Caco-2 (cell line): ENCODE measurements at places on chromosomes 1 and 21.

DNA sequence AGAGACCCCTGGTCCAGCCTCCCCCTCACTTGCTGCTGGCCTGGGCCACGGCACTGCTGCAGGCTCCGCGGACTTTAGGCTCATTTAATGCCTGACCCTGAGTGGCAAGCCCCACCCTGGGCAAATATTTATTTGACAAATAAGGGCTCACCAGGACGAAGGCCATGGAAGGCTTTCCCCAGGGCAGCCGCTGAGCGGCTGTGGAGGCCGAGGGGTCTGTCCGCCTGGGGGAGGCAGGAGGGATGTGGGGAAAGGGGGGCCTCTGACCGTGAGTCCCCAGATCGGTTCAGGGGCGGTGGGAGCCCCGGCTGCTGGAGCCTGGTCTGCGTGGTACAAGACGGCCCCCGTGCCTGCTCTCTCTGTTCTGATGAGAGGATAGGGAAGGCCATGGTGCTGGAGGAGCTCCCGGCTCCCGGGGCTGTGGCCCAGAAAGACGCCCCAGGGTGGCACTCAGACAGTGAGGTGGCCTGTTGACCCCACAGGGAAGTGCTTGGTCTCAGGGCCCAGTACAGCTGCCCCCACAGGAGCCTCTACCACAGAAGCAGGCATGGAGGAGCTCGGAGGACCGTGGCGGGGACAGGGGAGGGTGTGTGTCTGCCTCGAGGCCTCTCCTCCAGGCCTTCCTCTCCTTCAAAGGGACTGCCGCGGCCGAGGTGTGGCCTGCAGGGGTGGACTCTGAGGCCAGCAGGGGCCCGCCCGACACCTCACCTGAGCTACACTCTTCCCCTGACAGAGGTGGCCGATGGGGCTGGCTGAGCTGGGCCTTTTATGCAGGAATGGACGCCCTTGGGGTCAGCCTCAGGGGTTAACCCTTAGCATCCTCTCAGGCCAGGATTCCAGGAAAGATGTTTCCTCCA lies 9.1 kb upstream of the C1orf159 start:
- DNase-seq, result peak; percentile 87

- no peak for DNase-seq
These were observed 218.5 kb downstream of the SDCCAG8 start for GRCh38 chr1:243474136-243474881.

GRCh38 chr1:177278626-177279390 lies 108.0 kb downstream of the BRINP2 start:
- DNase-seq, result no peak

DNA sequence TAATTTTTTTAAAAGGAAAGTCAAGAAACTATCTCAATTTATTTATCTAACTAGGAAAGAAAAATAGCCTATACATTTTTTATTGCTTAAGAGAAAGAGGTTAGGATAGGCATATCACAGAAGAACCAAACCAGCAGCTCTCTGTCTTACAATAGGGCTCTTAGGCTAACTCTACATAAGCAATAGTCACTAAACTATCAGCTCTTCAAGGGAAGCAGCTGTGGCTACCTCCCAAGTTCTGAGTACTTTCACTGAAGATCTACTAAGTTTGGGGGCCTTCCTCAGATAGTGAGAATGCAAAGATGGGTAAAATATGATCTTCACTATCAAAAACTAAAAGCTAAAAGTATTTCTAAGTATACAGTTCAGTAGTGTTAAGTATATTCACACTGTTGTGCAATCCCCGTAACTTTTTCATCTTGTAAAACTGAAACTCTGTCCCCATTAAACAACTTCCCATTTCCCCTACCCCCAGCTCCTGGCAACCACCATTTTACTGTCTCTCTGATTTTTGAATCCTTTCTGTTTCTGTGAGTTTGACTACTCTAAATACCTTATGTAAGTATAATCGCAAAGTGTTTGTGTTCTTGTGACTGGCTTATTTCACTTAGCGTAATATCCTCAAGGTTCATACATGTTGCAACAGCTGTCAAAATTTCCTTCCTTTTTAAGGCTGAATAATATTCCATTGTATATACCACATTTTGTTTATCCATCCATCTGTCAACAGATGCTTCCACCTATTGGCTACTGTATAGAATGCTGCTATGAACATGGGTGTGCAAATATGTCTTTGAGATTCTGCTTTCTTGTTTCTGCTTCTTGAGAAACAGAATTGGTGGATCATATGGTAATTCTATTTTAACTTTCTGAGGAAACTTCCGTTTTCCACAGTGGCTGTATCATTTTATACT lies 73.3 kb downstream of the ACBD6 start:
- no peak for DNase-seq

- no peak for DNase-seq
These were observed 76.9 kb downstream of the LEPR start for GRCh38 chr1:65497256-65497830.

GRCh38 chr1:116492358-116492811 lies 78.4 kb downstream of the CD58 start:
- no peak for DNase-seq

DNA sequence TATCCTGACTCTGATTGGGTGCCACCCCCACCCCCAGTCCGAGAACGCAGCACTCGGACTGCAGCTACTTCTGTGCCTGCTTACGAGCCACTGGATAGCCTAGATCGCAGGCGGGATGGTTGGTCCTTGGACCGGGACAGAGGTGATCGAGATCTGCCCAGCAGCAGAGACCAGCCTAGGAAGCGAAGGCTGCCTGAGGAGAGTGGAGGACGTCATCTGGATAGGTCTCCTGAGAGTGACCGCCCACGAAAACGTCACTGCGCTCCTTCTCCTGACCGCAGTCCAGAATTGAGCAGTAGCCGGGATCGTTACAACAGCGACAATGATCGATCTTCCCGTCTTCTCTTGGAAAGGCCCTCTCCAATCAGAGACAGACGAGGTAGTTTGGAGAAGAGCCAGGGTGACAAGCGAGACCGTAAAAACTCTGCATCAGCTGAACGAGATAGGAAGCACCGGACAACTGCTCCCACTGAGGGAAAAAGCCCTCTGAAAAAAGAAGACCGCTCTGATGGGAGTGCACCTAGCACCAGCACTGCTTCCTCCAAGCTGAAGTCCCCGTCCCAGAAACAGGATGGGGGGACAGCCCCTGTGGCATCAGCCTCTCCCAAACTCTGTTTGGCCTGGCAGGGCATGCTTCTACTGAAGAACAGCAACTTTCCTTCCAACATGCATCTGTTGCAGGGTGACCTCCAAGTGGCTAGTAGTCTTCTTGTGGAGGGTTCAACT lies 2.1 kb downstream of the RBM15 start:
- no peak for DNase-seq

- DNase-seq, result no peak
These were observed 33.8 kb downstream of the ADARB1 start for GRCh38 chr21:45108034-45108790.

GRCh38 chr1:195278644-195279043 lies 1329.6 kb downstream of the KCNT2 start:
- DNase-seq, result no peak

DNA sequence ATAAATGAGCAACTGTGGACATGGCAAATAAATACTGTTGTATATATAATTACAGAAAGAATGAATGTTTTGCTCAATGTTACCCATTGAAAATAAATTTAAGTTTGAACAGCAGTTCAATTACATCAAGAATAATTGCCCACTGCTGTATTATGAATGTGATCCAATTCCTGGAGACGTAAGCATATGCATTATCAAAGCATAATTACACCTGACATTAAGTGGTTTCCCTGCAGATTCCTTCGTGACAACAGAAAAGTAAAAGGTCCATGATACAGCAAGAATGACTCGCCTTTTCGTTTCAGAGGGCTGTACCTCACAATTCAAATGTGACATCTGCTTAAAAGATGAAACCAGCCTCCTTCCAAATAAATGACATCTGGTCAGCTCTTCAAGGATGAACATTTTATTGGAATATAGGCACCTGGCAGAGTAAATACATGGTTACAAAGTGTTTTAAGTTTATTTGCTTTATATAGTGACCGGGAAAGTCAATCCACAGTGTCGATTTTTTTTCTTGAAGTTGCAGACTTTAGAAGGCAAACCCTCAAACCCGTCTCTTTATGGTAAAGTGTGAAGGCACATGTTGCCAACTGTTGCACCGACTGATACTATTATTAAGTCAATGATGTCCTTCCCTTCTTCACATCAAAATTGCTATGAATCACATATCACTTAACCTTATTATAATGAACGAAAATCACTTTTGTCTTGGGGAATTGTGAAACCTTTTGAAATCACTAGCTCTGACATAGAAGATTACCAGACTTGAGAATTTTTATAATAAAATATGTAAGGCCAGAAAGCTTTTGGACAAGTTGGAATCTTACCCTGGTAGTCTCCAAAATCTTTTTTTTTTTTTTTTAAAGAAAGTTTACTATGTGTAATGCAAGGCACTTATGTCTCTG lies 36.2 kb upstream of the EDEM3 start:
- no peak for DNase-seq

DNA sequence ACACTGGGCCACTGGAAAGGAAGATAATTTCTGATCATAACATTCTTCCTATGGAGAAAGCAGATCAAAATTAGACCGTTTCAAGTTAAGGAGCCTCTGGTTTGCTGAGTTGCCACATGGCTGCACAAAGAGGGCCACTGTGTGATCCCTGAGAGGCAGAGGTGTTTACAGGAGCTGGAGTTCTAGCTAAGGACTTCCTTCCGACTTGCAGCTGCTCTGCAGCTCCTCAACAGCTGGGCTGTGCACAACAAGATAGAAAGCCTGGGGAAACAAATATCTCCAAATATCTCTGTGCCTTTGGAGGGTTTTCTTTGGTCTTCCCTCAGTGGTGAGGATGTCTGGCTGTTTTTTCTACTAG lies 26.8 kb downstream of the GADD45A start:
- no peak for DNase-seq

DNA sequence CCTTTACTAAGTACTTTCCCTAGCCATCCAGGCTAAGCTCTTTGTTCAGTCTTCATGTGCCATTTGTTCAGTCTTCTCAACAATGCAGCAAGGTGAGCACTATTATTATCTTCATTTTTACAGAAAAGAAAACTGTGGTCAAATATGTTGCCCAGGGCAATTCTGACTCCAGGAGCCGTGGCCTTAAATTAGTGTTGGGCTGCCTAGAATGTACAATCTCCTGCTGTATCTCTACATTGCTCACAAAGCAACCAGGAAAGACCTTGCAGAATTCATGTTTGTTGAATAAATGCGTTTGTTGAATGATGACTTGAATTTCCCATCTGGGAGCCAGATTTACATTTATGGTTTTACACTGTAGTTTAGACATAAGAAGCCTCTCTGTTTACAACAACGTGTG lies 14.2 kb downstream of the CD101 start:
- no peak for DNase-seq
